ENCODE measurements at places on chromosomes 5 and 9.

GRCh38 chr9:112200711-112201110, 25.6 kb upstream of the SUSD1 start:
- DNase-seq = no peak

- DNase-seq = no peak
Observed at GRCh38 chr5:9358961-9359685, 186.8 kb downstream of the SEMA5A start.

GRCh38 chr5:7348168-7348854, 47.6 kb upstream of the ADCY2 start:
- no peak for DNase-seq

- no peak for DNase-seq
Observed at GRCh38 chr5:10434392-10434791, 7.3 kb upstream of the ROPN1L start.

DNA sequence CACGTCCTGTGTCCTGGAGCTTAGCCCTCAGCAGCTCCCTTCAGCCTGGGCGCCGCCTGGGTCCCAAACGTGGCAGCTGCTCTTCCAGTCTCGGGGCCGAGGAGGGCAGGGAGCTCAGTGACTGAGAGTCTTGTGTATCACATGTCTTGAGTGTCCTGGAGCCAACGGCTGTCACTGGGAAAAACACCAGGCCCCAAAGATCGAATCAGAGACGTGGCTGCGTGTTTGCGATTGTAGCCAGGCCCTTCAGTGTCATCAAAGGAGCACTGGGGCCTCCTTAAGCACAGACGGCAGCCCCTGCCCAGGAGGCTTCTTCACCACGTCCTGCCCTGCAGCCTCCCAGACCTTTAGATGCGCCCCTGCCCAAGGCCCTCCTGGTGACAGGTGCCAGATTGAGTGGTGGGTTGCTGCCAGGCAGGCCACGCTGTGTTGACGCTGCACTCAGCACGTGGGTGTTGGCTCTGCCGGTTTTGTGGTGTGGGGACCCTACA, 5.7 kb upstream of the EXOC3 start:
- DNase-seq = no peak

DNA sequence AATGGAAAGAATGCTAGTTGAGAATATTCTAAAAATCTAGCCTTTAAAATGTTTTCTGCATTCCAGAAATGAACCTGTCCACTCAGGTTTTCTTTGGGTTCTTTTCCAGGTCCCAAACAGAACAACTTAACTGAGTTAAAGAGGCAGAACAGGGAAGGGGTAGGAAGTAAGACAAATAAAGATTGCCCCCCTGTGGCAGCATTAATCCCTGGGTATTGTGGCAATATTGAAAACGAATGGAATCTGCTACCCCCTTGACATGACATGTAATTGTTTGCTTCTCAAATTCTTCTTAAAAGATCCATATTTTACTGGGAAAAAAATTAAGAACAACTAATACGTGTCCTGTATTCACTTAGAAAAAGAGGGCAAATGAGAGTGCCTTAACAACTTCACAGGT, 9.3 kb upstream of the RBM22 start:
- DNase-seq = no peak

DNA sequence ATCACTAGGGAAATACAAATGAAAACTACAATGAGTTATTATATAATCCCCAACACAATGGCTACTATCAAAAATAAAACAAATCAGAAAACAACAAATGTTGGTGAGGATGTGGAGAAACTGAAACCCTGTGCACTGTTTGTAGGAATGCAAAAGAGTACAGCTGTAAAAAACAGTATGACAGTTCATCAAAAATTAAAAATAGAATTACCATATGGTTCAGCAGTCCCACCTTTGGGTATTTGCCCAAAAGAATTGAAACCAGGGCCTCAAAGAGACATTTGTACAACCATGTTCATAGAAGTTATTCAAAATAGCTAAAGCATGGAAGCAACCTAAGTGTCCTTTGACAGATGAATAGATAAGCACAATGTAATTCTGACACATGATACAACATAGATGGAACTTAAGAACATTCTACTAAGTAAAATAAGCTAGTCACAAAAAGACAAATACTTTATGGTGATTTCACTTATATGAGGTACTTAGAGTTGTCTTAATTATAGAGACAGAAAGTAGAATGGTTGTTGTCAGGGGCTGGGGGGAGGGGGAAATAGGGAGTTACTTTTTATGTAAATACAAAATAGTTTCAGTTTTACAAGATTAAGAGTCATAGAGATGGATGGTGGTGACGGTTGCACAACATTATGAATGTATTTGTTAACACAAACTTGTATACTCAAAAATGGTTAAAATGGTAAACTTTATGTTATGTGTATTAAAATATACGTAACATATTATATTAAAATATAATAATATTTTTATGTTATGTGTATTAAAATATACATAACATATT, 102.8 kb downstream of the KCTD16 start:
- no peak for DNase-seq

DNA sequence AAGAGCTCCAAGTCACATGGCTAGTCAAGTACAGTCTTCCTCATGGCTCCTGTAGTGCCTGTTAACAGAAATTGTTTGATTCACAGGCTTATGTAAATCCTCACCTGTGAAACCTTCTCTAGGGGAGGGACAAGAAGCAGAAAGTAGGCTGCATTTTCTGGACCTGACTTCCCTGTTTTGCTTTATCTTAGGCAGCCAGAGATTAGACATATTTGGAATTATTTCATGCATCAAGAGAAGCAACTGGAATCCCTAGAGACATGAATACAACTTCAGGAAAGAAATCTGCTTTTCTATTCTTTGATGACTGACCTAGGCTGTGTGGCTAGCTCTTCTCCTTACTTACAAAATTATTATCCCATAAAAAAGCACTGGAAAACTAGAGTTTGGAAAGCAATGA, 52.3 kb downstream of the CAST start:
- DNase-seq = no peak

DNA sequence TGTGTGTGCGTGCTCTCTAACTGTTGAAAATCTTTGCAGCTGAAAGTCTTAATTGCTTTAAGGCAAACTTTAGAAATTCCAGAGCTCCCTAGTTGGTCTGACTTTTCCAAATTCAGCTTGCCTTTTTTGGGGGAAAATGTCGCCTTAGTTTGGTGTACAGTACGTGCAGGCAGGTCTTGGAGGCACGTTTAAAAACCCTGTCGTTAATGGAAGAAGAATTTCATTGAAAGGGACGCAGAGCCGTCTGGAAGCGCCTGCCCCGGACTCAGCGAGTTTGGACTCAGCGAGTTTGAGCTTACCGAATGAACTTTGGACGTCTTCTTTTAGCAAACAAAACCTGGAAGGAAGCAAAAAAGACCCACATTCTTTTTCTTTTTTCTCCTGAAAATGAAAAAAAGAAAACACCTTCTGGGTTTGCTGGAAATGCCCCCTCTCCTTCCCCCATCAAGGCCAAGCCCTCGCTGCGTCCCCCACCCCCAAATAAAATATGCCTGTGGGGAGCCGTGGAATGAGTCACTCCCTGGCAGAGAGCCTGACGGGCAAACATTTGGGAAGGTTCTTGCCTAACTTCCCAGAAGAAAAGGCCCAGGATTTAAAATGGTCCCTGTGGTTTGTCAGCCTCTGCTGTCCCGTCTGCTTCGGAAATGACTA, 1.5 kb downstream of the NEK6 start:
- DNase-seq = peak; percentile 54

DNA sequence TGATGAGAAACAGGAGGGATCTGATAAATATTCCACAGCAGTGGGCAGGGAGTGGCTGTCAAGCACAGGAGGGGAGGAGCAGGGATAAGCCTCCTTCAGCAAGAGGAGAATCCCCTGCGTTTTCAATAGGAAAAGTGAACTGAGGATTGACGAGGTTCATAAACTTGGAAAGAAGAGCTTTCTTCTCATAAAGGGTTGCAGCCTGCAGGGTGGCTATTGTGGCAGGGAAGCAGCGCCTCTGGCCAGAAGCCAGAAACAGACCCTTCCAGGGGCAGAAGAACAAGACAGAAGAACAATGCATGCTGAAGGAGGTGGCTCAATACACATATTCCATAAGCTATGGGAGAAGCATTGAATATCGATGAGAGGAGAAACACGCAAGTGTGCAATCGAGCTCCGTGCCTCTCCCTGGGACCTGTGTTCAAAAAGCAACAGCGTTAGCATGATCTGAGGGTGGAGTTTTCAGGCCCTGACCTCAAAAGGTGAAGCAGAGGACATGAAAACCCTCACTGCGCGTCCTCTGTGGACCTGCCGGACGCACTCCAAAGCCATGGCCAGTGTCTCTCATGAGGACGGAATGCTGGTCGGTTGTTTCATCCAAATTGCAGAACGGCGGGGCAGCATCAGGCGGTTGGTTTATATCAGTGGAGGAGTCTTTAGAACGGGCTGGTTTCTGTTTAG, 67.6 kb downstream of the ANKRD33B start:
- no peak for DNase-seq

DNA sequence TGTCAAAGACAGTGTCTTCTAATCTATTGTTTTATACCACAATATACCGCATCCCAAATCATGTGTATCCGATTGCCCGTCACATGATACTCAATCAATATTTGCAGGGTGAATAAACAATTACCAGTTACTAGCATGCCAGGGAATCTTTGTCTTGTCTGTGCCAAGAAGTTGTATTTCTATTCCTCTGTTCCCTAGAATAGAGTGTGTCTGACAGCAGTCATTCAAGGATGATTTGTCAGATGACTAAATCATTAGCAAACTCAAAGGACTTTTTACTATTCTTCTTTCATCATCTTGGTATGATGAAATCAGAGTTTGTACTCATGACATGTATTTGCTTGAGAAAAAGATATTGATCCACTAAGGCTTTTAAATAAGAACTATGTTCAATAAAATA, 348.8 kb downstream of the HTR1A start:
- DNase-seq = no peak

DNA sequence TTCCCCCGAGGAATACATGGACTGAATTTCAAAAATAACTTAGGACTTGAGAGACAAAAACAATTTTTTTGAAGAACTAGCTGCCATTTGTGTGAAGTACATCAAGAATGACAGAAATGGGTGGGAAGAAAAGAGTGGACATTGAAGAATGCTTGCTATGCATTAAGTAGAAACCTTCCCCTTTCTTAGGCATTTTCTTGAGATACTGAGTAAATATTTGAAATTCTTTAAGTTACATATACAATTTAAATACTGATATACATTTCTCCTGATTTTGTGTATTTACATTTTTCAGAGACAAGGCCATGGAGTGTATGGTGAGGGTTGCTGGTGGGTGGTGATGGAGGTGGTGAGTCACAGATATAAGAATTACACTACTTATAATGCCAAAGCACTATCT, 319.3 kb upstream of the ADAMTSL1 start:
- DNase-seq = no peak

DNA sequence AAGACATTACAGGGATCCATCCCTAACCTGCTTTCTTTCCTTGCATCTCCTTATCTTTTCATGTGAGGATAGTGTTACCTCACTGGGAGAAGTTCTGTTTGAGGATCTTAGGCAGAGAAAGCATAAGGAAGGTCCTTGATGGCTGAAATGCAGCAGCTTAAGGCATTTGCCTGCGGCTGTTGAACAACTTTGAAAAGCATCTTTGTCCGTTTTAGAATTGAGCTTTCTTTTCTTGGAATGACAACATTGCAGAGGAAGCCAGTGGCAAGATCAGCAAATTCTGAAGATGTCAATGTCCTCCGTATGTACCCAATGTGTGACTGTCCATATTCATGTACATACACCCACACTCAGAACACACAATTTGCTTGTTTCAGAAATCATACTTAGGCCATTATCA, 436.2 kb downstream of the GABRG2 start:
- DNase-seq = no peak

- DNase-seq = no peak
Observed at GRCh38 chr9:91047993-91048607, 246.5 kb downstream of the SYK start.
